ENCODE measurements at places on chromosomes 4 and X.

GRCh38 chrX:133646719-133647116 is 231.4 kb upstream of the GPC4 start:
- no peak for DNase-seq

DNA sequence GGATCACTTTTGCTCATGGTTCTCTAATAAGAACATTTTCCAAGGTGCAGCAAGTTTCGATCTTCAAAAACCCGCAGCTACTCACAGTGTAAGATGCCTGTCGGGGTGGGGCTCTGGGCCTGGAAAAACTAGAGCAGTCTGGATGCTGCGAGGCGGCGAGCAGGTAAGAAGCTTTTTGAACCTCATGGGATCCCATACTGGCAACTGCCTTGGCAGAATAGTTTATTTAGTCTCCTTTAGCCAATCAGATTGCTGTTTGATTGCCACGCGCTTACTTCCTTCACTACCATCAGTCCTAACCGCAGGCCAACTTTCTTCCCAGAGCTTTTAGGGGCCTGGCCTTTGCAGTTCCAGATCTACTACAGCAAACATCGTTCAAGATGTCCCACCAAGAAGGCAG is 61.3 kb upstream of the MAGEB10 start:
- no peak for DNase-seq

GRCh38 chr4:190020790-190021717 is 6.0 kb downstream of the FRG2 start:
- no peak for DNase-seq

GRCh38 chr4:79030973-79031372 is 91.7 kb upstream of the PAQR3 start:
- no peak for DNase-seq

- no peak for DNase-seq
Measured at GRCh38 chr4:109820563-109820962, 5.0 kb downstream of the GAR1 start.

DNA sequence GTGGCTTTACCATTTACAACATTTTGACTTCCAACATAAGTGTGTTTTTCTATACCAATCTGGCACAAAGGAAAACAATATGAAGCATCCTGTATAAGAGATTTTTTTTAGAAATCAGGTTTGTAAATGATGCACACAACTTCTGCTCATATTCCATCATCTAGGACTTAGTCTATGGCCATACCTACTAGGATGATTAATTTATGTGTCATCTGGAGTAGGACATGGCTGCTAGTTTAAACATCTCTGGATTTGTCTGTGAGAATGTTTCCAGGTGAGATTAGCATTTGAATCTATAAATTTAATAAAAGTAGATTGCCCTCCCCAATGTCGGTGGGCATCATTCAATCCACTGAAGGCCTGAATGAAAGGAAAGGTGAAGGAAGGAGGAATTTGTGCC is 682.8 kb upstream of the GRID2 start:
- DNase-seq, result no peak

- no peak for DNase-seq
Measured at GRCh38 chrX:40485102-40485826, 95.5 kb upstream of the ATP6AP2 start.

- DNase-seq, result no peak
Measured at GRCh38 chr4:127165971-127166370, 466.8 kb upstream of the INTU start.

- DNase-seq, result no peak
Measured at GRCh38 chrX:47272013-47272408, 39.2 kb downstream of the USP11 start.

- DNase-seq, result no peak
Measured at GRCh38 chr4:8079031-8079885, 79.4 kb downstream of the ABLIM2 start.

DNA sequence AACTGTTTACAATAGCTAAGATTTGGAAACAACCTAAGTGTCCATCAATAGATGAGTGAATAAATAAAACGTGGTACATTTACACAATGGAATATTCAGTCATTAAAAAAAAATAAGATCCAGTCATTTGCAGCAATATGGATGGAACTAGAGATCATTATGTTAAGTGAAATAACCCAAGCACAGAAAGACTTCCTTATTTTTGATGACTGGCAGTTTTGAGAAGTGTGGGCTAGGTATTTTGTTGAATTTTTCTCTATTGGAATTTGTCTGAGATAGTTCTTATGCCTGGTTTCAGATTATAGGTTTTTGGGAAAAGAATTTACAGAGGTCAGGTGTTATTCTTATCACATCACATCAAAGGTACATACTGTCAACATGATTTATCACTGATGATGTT is 293.8 kb upstream of the ARSJ start:
- no peak for DNase-seq

- DNase-seq, result peak; percentile 36
Measured at GRCh38 chrX:46796574-46797191, 37.8 kb upstream of the SLC9A7 start.
